ENCODE measurements at places on chromosomes 13 and 19. TPM values are rescaled to one million over a fixed set of nuclear protein-coding genes. Genes with fewer than 3 reads are reported as not detected.

DNA sequence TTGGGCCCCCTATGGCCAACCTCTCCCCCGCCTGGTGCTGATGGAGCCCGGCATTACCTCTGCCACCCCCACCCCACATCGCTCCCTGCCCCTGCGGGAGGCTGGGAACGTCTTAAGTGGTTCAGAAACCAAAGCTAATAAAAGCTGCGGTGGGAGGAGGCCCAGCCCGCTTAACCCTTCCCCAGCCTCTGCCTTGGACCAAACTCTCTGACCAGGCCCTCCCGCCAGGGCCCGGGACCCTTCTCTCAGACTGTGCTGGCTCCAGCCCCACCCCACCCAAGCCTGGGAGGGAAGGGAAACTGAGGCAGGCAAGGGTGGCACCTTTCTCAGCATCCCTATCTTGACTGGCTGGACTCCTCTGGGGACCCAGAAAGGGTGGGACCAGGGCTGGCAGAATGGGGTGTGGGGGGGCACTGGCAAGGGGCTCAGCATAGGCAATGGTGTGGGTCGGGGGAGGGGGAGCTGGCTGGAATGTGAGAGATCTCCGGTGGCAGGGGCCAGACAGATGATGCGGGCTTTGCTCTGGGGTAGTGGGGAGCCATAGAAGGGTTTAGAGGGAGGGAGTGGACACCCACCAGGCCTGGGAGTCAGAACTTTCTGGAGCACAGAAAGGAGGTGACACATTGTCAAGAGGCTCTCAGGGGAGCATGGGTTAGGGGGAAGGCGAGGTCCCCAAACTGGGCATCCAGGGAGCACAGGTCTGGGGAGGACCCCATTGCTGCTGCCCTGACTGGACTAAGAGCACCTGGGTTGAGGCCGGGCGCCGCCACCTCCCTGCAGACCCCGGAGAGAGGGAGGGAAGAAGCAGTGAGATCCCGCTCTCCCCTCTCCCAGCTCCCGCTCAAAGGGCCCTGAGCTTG lies 21.9 kb downstream of the SMIM24 start:
- DNase-seq, result no peak

FREM2 gene
- 0.98 TPM for total RNA-seq

ZNF880 gene
- 10.3 TPM for total RNA-seq

DNA sequence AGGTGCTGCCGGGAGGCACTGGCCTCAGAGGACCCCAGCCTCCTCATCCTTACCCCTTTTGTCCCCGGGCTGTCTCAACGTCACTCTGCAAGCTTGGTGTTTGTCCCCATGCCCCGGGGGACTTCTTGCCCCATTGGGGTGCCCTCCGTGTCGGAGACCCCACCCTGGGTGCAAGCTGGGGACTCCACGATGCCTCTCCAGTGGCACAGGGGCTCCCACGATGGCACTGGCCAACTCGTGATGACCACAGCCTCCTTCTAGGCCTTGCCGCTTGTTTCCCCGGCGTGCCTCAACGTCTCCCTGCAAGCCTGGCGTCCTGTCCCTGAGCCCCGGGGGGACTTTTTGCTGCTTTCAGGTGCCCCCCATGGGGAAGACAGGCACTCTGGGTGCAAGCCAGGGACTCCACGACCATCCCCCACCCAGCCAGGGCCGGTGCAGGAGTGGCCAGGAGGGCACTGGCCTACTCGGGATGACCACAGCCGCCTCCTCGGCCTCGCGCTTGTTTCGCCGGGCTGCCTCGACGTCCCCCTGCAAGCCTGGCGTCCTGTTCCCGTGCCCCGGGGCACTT lies 237.0 kb downstream of the TUBA3C start:
- no peak for DNase-seq

ZNF177 gene
- total RNA-seq, result 0.53 TPM

ZNF780A gene
- total RNA-seq, result 12.8 TPM

GRCh38 chr19:611481-611868 lies 21.8 kb downstream of the HCN2 start:
- no peak for DNase-seq

GRCh38 chr13:31731921-31732320 lies 7.4 kb upstream of the RXFP2 start:
- DNase-seq, result no peak

GRCh38 chr13:40063278-40063698 lies 407.8 kb downstream of the COG6 start:
- no peak for DNase-seq

DGKH gene
- total RNA-seq, result 16.8 TPM

LGALS4 gene
- total RNA-seq, result 7,382 TPM

- DNase-seq, result no peak
These were observed 8.9 kb downstream of the ZSCAN1 start for GRCh38 chr19:58042495-58043340.

GRCh38 chr19:23978068-23978467 lies 63.4 kb downstream of the ZNF726 start:
- no peak for DNase-seq

- no peak for DNase-seq
These were observed 14.2 kb downstream of the HPN start for GRCh38 chr19:35055715-35056179.

DNA sequence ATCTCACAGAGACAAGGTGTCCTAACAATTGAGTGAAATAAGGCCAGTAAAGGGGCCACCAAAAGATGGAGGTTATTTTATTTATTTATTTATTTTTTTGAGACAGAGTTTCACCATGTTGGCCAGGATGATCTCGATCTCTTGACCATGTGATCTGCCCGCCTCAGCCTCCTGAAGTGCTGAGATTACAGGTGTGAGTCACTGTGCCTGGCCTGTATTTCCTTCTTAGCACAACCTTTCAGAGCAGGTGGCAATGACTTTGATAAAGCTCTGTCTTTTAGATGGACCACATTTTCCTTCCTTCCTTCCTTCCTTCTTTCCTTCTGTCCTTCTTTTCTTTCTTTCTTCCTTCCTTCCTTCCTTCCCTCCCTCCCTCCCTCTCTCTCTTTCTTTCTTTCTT lies 11.0 kb upstream of the DOCK6 start:
- no peak for DNase-seq

Measured in left colon (tissue), 2 donors.